Activated CD4-positive, alpha-beta T cell treated with anti-CD3 and anti-CD28 coated beads for 36 hours (primary cell): ENCODE measurements at places on chromosomes 11 and 22.

DNA sequence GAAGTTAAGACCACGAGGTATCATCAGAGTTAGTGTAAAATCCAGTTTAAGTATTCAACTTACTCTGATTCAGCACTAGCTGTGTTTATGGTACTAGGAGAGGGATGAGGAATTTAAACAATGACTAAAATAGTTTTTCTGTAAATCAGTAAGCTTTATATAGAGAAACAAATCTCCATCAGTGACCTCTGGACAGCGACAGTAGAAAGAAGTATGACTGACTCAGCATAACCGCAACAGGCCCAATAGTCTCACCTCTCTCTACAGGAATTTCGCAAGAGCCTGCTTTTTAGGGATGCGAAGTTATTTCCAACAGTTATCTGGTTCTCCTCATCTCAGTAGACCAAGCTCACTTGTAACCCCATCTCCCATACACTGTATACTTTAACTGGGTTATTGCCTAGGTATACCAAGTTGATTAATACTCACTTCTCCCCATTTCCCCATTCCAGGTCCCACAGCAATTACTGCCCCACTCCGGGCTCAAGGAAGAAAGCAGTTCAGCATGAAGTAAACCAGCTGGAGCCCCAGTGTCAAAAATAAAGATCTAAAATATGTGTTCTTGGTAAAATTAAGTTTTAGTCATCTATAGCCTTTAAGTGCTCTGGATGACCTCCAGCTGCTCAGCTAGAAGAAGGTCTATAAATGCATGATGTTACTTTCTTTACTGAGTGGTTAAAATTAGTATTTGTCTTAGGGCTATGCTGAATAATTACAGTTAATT lies 770.6 kb upstream of the CCDC90B start:
- H3K36me3 ChIP-seq = no peaks in the 10 kb centered on the region
- H3K4me1 ChIP-seq = no peaks in the 10 kb centered on the region
- DNase-seq = no peak
- H3K4me3 ChIP-seq = no peak overlapping the region
- H3K27ac ChIP-seq = no peak overlapping the region
- H3K27me3 ChIP-seq = no peaks in the 10 kb centered on the region

DNA sequence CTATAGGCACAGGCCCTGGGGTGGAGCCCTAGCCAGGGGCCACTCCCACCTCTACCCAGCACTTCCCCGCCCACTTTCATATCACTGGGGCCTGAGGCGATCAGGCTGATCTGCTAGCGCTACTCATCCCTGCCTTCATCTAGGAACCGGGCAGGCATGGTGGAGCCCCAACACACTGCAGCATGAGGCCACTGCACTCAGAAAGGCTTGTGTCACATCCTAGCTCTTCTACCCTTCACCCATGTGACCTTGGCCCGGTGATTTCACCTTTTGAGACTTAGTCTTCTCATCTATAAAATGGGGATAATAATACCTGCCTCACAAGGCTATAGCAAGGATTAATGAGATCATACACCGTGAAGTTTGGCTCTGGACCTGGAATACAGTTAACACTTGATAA lies 18.1 kb upstream of the GDPD5 start:
- peak; percentile 42 for DNase-seq
- no peak overlapping the region for H3K27ac ChIP-seq
- no peak overlapping the region for H3K4me3 ChIP-seq
- H3K36me3 ChIP-seq = no peaks in the 10 kb centered on the region

DNA sequence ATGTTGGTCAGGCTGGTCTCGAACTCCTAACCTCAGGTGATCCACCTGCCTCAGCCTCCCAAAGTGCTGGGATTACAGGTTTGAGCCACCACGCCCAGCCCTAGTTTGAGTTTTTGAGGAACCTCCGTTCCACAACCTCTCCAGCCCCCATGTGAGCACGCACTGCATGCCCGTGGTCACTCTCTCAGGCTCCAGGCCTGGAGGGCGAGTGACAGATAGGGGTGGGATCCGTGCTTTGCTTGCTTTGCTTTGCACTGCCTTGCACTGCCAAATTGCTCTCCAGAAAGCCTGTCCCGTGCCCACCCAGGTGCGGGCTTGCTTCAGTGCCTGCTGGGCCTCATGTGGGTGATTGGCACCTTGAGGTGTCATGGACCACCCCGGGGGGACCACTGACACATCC lies 29.9 kb downstream of the FGF4 start:
- no peak overlapping the region for H3K27ac ChIP-seq
- H3K36me3 ChIP-seq = no peaks in the 10 kb centered on the region
- no peak overlapping the region for H3K4me3 ChIP-seq
- H3K27me3 ChIP-seq = peaks cover 18% of the 10 kb centered on the region
- H3K4me1 ChIP-seq = no peaks in the 10 kb centered on the region
- DNase-seq = no peak

DNA sequence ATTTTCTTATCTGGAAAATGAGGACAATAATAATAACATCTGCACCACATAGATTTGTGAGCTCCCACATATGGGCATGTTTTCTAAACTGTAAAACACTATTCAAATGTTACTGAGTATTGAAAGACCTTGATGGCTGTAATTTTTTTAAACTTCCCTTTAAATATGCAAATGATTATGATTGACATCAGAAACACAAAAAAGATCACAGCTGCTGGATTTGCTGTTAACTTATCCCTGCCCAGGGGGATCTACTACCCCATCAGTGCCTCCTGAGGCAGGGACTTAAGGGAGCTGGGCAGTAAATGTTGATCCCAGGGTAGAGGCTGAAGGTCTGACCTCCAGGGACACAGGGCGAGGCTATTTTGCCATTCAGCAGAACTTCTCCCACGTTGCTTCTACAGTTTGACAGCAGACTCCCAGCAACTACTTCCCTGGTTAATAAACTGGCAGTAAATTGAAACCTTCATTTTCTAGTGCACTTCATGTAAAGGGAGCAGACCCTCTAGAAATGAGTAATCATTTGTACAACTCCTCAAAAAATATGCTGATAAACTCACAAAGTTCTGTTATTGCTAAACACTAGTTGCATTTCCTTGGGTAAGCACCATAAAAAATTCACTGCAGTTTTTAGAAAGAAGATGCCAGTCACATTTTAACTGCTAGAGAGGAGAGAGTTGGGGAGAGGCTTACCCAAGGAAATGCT lies 20.3 kb downstream of the TMPRSS5 start:
- H3K4me3 ChIP-seq = no peak overlapping the region
- no peak for DNase-seq
- no peaks in the 10 kb centered on the region for H3K36me3 ChIP-seq
- H3K4me1 ChIP-seq = no peaks in the 10 kb centered on the region
- H3K27ac ChIP-seq = no peak overlapping the region
- no peaks in the 10 kb centered on the region for H3K27me3 ChIP-seq

GRCh38 chr22:42269432-42270175 lies 849 bp downstream of the TCF20 start:
- no peaks in the 10 kb centered on the region for H3K27me3 ChIP-seq
- DNase-seq = peak; percentile 84

DNA sequence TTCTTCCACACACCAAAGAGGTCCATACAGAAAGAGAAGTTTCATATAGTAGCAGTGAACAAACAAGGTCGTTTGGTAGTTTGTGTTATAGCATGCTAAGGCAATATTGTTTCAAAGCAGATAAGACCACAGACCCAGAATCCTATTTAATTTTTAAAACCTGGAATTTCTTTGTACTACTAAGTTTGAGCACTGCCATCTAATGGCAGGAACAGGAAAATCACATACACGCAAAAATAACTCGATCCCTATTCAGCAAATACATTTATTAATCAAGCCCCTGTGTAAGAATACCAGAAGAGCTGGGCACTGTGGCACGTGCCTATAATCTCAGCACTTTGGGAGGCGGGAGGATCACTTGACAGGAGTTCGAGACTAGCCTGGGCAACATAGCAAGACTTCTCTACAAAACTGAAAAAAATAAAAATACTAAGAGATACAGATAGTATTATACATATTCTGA lies 2.9 kb upstream of the BTBD10 start:
- no peak overlapping the region for H3K27ac ChIP-seq
- H3K36me3 ChIP-seq = no peaks in the 10 kb centered on the region
- no peak overlapping the region for H3K4me3 ChIP-seq
- no peak for DNase-seq

- H3K27me3 ChIP-seq = peaks cover 62% of the 10 kb centered on the region
- no peak for DNase-seq
- no peak overlapping the region for H3K4me3 ChIP-seq
- H3K36me3 ChIP-seq = no peaks in the 10 kb centered on the region
- peaks cover 8% of the 10 kb centered on the region for H3K4me1 ChIP-seq
- H3K27ac ChIP-seq = no peak overlapping the region
Measured at GRCh38 chr11:12701811-12702592, 27.8 kb downstream of the TEAD1 start.

DNA sequence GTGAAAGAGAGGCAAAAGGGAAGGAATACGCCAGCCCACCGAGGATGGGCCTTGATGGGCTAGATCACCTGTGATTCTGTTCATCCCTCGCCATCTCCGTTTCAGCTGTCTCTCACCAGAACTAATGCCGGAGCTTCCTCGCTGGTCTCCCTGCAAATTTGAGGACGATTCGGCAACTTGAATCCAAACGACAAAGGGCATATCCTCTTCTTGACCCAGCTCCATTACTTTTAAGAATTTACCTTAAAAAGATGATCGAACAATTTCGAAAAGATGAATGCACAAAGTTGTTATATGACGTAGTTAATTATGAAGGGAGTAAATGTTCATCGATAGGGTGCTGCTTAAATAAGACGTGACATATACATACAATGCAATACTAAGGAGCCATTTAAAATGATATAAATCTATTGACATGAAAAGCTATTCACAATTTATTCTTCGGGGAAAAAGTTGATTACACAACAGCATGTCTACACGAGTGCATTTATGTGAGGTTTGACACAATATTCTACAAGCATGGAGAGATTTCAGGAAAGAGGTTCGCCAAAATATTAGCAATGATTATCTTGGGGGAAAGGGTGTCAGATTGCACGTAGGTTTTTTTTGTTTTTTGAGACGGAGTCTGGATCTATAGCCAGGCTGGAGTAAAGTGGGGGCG lies 937 bp upstream of the FAM168A start:
- no peaks in the 10 kb centered on the region for H3K27me3 ChIP-seq
- no peak for DNase-seq

GRCh38 chr11:65468874-65469333 lies 29.9 kb upstream of the MALAT1 start:
- H3K4me1 ChIP-seq = peaks cover 38% of the 10 kb centered on the region
- DNase-seq = peak; percentile 86
- no peaks in the 10 kb centered on the region for H3K36me3 ChIP-seq
- no peak overlapping the region for H3K4me3 ChIP-seq
- H3K27ac ChIP-seq = peak overlapping the region; percentile 51

DNA sequence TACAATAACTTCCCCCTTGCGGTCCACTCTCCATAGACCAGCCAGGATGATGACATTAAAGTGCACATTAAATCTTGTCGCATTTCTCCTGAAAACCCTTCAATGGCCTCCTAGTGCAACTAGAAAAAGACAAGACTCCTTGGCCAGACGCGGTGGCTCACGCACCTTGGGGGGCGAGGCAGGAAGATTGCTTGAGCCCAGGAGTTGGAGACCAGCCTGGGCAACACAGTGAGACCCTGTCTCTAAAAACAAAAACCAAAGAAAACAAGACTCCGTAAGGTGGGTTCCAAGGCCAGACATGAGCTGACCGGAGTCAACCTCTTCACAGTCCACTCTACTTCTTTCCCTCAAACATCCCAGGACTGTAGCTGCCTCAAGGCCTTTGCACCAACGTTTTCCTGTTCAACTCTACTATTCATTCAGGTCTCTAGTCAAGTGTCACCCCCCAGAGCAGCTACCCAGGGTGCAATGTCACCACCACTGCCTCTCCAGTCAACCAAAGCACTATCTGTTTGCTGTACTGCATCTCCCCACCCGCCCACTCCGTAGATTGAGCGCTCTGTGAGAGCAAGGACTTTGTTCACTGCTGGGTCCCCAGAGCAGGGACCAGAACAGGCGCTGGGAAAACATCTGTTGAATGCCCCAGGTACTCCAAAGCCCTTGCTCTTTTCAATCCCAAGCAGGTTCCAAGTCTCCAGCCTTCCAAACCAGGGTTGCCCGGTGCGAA lies 739 bp downstream of the ZMAT5 start:
- peak overlapping the region; percentile 99 for H3K4me3 ChIP-seq
- H3K27me3 ChIP-seq = no peaks in the 10 kb centered on the region
- peak overlapping the region; percentile 98 for H3K27ac ChIP-seq
- peaks cover 31% of the 10 kb centered on the region for H3K4me1 ChIP-seq
- DNase-seq = peak; percentile 64

DNA sequence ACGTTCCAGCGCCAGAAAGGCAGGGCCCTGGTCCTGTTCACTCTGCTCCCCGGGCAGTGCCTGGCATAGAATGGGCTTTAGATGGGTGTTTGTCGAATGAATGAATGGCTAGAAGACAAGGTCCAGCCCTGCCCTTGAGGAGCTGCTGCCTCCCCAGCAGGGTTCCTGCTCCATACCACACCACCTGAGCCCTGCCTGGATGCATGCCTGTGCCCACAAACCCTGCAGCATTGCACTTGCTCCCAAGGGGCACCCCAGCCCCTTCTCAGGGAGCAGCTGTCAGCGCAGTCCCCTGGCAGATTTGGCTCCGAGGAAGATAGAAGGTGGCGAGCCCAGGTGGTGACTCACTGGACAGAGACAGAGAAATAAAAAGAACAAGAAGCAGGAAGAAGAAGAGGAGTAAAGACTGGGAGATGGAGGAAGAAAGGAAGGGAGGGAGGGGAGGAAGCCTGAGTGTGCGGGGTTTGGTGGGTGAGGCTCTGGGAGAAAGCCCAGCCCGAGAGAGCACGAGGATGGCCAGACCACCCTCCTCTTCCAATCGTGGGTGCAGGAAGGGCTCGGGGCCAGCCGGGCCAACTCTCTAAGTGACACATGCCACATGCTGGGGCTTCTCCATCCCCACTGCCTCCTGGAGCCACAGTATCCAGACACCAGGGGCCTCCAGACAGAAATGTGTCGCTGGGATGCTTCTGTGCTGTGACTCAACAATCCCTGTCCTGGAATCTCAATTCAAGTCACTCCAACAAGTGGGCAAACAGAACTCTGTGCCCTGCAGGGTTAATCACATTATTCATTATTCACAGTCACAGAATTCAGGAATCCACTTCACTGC lies 1474.3 kb downstream of the BRD1 start:
- no peak overlapping the region for H3K4me3 ChIP-seq
- no peak overlapping the region for H3K27ac ChIP-seq
- H3K4me1 ChIP-seq = no peaks in the 10 kb centered on the region
- H3K36me3 ChIP-seq = no peaks in the 10 kb centered on the region
- peaks cover 3% of the 10 kb centered on the region for H3K27me3 ChIP-seq

GRCh38 chr11:71120471-71120896 lies 131.9 kb downstream of the SHANK2 start:
- H3K27me3 ChIP-seq = peaks cover 10% of the 10 kb centered on the region
- H3K36me3 ChIP-seq = no peaks in the 10 kb centered on the region
- peak; percentile 8 for DNase-seq
- H3K4me1 ChIP-seq = no peaks in the 10 kb centered on the region
- H3K4me3 ChIP-seq = no peak overlapping the region

DNA sequence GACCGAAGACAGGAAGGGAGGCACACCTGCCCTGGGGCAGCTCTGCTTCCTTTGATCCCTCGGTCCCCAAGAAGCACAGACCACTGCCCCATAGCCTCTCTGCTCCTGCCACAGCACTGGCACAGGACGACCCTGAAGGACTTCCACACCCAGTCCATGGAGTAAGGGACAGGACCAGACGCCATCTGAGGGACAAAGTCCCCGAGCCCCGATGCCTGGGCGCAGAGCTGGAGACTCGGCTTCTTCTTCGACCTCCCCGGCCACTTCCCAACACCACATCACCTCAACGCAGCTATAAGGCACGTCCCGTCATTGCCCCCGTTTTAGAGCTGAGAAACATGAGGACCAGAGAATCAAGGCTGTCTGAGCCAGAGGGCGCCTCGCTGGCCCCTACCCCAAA lies 310.5 kb downstream of the BRD1 start:
- H3K27ac ChIP-seq = no peak overlapping the region
- H3K27me3 ChIP-seq = no peaks in the 10 kb centered on the region
- no peak for DNase-seq
- H3K36me3 ChIP-seq = peaks cover 17% of the 10 kb centered on the region
- peaks cover 6% of the 10 kb centered on the region for H3K4me1 ChIP-seq
